ENCODE measurements at places on chromosomes 7 and 10.

- DNase-seq: no peak
Observed at GRCh38 chr7:5395246-5395645, 28.4 kb downstream of the TNRC18 start.

DNA sequence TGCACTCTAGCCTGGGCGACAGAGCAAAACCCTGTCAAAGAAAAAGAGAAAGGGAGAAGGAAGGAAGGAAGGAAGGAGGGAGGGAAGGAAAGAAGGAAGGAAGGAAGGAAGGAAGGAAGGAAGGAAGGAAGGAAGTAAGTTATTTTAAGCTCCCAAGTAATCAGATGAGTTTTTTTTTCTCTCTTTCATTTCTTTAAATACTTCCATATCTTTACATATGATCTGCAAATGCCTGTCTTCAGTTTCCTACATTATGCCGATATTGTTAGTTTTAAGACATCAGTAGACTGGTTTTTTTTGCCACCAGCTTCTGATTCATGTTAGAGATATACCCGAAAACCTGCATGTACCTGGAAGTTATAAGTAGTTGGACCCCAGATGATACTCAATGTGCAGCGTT, 172.6 kb upstream of the FZD1 start:
- no peak for DNase-seq

- no peak for DNase-seq
Observed at GRCh38 chr7:144738146-144738545, 97.7 kb downstream of the TPK1 start.

- no peak for DNase-seq
Observed at GRCh38 chr7:2968616-2969397, 74.9 kb downstream of the CARD11 start.
